ENCODE measurements at places on chromosomes 7 and 10.

GRCh38 chr10:133401500-133401899 is 7.5 kb downstream of the MTG1 start:
- DNase-seq = no peak

DNA sequence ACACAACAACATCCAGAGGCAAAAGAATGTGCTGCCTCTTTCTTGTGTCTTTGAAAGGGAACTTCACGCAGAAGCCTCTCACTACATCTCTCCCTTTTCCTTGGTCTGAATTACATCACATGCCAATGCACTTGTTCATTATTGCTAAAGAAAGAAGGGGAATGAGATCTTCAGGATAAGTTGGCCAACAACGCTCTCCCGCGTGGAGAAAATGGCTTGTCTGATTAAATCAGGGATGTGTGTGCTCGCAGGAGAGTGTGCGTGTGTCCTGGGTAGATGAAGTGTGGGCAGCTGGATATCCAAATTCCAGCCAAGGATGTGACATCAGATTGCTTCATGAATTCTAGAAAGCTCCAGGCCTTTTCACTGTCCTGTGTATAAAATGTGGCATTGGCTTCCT is 541.6 kb upstream of the FZD8 start:
- no peak for DNase-seq

DNA sequence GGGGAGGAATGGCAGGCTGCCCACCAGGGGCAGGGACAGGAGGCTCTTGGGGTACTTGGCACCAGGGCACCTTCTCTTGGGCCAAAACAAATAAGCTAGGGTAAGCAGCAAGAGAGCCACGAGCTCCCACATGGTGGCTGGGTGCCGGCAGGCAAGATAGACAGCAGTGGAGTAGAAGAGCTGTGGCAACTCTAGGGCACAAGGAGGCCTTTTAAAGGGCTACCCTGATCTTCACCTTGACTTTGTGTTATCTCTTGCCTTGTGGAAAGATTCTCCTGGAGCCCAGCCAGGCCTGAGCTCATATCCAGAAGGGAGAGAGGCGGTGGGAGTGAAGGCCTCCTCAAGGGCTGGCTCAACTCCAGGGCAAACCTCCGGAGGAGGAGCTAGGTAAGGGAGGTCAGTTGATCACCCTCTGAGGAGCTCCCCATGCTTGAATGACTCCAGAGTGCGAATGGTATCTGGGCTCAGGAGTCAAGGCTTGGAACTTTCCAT is at the start of gene CYP17A1:
Gene CYP17A1, minus strand, starts transcription at position 184 of the 492 bp plus-strand sequence. Its CDS starts 52 bp downstream, at position 132.
- no peak for DNase-seq

GRCh38 chr10:105644091-105644490 is 1003.0 kb downstream of the SORCS3 start:
- DNase-seq = no peak

DNA sequence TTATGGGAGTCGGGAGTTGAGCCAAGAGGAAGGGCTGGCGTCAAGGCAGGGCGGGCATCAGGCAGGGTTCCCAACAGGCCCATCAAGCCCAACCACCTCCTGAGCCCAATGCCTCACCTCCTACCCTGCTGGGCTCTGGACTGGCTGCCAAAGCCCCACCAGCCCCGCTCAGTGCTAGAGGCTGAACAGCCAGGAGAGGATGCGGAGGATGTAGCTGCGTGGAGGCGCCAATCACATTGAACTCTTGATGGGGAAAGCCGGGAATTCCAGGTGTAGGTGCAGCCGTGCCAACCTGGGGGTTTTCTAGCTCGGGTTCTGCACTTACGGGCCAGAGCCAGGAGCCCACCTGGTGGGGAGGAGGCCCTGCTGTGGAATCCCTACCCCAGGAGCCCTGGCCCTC is 12.9 kb downstream of the ATP5MF start:
- DNase-seq = no peak

DNA sequence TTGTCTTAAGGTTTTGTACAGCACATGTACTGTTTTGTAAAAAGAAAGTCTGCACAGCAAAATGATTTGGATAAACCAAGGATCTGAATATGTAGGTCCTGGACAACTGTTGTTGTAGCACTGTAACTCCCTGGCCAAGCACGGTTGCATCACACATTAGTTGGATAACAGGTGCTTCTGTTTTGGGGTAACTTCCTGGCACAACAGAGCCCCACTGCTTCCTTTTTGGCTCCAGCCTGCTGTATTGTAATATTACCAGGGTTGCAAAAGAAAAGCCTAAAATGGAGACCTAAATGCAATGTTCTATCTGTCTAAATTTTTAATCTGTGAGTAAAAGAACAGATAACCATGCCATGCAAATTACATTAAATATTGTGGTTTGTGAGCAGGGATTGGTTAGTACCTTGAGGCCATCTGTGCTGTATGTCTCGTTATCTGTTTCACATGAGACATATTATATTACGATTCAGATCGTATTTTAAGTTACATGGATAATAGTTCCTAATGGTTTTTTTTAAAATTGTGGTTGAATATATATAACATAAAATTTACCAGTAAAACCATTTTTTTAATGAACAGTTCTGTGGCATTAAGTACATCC is 27.5 kb upstream of the WAC start:
- DNase-seq = no peak

DNA sequence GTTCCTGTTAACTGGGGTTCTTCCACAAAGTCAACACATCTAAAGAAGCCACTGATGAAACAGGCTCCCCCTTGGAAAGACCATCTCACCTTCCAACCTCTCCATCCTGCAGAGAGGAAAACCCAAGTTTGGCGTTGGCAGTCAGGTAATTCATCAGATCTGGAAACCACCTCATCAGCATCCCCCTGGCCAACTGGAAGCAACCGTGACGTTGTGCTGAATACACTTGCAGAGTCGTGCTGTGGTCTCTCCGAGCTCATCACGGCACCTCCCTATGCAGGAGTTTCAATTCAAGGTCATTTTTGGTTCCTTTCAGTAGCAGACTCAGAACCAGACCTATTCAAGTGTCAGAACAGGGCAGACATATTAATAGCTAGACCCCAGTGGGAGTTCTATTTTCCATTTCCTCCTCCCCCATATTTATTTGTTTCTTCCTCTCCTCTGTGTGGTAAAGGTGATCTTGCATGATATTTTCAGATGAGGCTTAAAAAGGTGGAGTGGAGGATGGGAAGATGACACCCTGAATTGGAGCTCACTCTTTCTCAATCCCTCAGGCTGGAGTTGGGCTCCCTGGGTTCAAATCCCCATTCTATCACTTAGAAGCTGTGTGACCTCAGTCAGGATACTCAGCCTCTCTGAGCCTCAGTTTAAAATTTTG is 149.1 kb upstream of the ADO start:
- DNase-seq = no peak

DNA sequence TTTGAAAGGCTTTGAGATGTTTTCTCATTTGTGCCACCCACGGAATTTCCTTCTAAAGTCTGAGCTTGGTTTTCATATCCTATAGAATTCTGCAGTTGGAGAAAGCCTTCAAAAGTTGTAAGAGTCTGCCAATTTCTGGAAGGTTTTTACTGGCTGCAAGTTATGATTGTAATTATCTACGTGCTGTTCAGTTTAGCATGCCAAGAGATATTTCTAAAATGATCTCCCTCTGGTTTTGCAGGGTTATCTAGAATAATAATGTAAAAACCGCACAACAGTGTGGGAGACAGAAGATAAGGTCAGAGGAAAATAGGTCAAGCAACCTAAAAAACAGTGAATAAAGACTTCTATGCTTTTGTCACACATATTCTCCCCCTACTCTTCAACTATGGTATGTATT is 69.3 kb downstream of the MTERF1 start:
- no peak for DNase-seq

- DNase-seq = no peak
Observed at GRCh38 chr7:2214636-2215035, 18.1 kb downstream of the MAD1L1 start.

DNA sequence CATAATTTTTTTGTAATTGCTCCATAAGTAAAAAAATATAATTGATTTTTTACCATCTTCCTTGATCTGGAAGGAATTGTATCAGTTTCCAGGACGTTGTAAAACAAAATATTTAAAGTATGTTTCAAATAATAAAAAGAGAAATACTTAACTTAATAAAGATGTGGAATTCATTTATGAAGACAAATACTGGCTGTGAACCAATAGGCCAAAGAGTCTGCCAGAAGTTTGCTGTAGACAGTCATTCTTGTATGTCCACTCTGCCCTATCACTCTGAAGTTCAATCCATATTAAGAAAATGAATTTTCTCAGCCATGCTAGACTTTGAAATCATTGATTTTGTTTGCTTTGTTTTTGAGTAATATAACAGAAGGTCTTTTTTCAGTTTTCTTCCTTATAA is 256.4 kb downstream of the TRIL start:
- DNase-seq = no peak

- no peak for DNase-seq
Observed at GRCh38 chr7:149150981-149151380, 3.7 kb downstream of the ZNF398 start.

GRCh38 chr7:20218279-20218678 is 1.1 kb upstream of the MACC1 start:
- no peak for DNase-seq

DNA sequence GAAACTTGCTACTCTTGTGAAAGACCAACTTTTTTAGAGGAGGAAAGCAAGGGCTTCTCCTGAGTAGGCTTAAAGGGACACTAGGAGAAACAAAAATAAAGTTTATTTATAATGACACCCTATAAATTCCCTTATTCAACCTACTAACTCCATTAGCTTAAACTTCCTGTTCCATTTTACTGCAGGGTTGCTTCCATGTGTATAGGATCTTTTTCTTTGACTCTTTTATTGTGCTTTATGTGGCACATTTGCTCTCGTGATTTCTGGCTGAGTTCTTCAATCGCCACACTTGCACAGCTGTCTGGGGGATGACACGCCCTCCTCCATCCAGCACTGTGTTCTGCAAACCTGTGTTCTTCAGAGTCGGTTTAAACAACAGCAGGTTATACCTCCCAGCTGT is 225.7 kb upstream of the NPVF start:
- DNase-seq = no peak

DNA sequence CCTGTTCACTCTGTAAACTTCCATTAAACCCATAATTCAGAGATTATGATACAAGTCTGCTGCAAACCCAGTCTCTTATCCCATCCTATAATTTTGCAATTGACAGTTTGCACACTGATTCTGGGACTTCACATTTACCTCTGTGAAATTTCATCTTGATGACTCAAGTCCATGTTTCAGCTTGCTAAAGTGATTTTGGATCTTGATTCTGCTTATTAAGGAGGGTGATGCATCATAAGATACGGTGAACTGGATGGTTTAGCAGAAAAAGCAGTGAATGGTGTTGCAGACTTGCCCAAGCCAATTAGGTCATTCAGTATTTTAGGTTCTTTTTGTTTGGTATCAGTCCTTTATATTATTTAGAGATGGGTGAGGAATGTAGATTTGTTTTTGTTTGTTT is 125.5 kb upstream of the PODXL start:
- no peak for DNase-seq

DNA sequence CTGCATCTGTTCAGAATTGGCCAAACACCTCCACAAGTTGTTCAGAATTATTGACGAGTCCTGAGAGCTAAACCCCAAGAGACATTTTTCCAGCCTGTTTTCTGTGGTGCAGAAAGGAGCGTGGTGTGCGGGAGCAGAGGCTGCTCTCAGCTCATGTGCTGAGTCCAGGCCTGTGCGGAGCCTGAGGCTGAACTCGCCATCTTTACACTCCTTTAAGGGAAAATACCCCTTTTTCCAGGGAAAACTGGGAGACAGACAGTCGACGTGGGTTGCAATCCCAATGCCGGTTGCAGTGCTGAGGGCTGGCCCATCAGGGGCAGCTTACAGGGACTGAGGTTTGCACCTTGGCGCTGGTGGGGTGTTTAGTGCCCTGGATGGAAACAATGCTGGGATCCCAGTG is 112.2 kb downstream of the ADARB2 start:
- no peak for DNase-seq

DNA sequence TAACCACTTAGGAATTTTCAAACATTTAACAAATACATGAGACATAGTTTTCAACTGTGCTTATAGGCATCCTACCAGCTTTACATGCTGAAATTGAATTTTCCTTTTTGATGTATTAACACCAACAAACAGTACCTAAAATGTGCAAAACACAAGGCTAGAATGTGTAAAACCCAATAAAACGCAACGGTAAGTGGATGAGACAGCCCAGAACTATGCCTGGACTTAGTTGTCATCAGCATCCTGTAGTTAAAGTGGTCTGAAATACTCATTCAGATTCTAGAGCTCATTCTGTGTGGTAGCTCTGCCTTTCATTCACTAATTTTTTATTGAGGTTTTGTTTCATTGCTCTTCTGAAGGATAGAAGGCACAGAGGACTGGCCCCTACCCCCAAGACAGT is 137.1 kb downstream of the BMPER start:
- DNase-seq = no peak

DNA sequence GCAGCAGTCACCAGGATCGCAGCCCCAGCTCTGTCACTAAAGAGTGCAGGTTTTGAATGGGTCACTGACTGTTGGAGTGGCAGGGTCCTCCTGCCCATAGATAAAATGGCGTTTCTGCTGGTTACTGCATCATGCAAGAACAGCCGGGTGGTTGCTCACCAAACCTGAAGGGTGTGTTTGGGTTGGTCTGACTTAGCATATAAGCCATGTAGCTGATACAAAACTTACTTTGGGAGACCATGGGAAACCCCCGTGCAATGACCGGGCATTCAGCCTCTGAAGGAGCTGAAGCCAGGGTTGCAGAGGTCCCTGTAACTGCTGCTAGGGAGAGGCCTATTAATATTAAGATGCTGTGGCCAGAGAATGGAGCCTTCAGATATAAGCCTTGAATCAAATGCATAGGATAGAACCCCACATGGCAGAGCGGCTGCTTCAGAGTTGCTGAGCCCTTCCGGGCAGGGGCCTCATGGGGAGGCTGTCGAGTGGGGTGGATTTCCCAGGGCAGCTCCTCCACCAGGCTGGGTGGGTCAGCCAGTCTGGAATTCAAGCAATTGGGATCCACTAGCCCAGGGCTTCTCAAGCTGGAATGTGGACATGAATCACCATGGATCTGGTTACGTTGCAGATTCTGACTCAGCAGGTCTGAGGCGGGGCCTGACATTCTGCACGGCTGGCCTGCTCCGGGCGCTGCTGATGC is 70.9 kb upstream of the CTBP2 start:
- DNase-seq = no peak

DNA sequence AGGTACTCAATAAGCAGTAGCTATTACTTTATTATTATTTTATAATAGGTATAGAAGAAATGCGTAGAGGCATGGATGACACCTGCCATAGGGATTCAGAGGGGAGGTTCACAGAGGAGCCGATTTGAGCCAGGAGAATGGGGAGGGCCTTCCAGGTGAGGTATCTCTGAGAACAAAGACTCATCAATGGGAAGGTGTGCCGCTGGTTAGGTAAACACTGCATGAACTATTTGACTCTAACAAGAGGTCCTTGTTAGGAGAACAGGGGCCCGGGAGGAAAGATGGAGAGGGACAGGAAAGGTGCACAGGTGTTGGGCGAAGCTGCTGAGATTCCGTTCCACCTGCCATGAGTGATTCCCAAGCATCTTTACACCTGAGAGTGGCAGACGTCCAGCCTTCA is 41.8 kb upstream of the TMEM273 start:
- no peak for DNase-seq
